ENCODE measurements at places on chromosomes 4 and X.

GRCh38 chrX:119500061-119500800 lies 32.0 kb downstream of the SLC25A5 start:
- no peak for DNase-seq

GRCh38 chrX:148661035-148661434 lies 160.6 kb downstream of the AFF2 start:
- DNase-seq = no peak

DNA sequence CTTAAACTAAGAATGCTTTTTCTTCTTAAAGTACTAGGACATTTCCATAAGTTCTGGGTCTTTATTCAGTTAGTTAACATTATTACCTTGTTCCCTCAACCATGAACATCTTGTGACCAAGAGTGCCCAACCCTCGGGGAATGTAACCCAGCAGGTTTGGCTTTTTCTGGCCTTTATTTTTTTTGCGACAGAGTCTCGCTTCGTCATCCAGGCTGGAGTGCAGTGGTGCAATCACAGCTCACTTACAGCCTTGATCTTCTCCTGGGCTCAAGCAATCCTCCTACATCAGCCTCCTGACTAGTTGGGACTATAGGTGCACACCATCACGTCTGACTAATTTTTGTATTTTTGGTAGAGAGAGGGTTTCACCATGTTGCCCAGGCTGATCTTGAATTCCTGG lies 65.1 kb downstream of the USP11 start:
- DNase-seq = no peak

- DNase-seq = no peak
Observed at GRCh38 chr4:74266081-74266480, 42.2 kb upstream of the EPGN start.

- no peak for DNase-seq
Observed at GRCh38 chr4:121656269-121656641, 40.5 kb downstream of the ANXA5 start.
